ENCODE measurements at places on chromosomes 1 and 21. TPM values are rescaled to one million over a fixed set of nuclear protein-coding genes. Genes with fewer than 3 reads are reported as not detected.

GRCh38 chr1:40339420-40340323 is 22.6 kb upstream of the COL9A2 start:
- DNase-seq: no peak

DNA sequence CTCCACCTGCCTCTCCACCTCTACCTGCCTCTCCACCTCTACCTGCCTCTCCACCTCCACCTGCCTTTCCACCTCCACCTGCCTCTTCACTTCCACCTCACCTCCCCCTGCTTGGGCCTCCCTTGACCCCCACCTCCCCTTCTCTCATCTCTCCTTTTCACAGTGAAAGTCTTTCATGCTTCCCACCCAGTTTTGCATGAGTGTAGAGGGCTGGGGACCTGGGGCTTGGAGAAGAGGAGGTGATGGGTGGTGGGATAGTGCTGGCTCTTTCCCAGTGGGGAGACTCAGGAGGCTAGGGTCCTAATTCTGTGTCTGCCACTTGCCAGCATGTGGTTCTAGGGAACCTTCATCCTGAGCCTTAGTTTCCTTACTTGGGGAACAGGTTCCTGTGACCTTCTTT is 316.2 kb upstream of the C1orf174 start:
- DNase-seq: no peak

GRCh38 chr1:32881871-32882850 is 4.1 kb upstream of the HPCA start:
- DNase-seq: no peak

DNA sequence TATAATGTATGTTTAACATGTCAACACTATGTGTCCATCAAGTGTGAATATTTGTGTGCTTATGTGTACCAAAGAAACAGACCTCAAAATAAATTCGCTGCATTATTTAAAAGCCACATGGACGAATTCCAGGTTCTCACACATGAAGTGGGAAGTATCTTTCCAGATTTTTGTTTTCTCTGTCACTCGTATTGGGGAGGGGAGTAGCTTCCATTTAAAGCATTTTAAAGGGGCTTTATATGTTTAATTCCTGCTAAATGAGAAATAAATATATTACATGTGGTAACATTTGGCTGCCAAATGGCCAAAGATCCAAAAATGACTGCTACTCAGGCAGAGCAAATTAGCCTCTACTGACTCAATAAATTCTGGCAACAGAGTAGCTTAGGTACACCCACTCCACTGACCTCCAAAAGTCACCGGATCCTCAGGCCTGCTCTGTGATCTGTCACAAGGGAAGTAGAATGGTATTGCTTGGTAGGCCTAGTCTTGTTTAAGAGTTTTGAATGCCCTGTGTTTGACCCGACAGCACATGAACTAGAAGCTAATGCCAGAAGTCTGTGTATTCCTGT is 178.1 kb downstream of the ZP4 start:
- no peak for DNase-seq

GRCh38 chr1:110765640-110766335 is 91.0 kb upstream of the KCNA3 start:
- DNase-seq: peak; percentile 26

DNA sequence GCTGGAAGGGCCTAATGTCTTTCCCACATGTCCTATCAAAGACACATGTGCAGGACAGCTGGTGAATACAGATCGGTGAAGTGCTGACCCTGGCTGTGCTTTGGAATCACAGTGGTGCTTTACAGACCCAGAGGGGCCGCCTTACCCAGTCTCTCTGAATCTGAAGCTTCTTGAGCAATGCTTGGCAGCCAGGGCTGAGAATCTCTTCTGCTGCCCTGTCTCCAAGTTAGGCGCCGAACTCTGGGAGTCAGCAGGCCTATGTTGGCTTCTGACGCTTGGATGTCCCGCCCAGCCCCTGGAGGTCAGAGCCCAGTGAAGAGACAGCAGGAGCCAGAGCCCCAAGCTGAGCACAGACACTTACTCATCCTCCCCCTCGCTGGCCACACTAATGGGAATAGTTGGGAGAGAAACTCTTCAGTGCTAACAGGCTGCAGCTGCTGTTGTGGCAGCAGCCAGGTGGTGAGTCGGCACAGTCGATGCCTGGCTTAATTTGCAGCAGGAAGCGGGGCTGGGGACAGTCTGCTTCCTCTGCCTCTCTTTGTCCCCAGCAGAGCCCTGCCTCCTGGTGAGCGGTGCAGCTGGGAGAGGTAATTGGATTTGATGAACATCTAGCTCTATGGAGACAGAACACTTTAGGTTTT is 68.1 kb downstream of the URB2 start:
- DNase-seq: peak; percentile 86

- peak; percentile 37 for DNase-seq
These were observed 520 bp downstream of the TMEM201 start for GRCh38 chr1:9589144-9589718.

DNA sequence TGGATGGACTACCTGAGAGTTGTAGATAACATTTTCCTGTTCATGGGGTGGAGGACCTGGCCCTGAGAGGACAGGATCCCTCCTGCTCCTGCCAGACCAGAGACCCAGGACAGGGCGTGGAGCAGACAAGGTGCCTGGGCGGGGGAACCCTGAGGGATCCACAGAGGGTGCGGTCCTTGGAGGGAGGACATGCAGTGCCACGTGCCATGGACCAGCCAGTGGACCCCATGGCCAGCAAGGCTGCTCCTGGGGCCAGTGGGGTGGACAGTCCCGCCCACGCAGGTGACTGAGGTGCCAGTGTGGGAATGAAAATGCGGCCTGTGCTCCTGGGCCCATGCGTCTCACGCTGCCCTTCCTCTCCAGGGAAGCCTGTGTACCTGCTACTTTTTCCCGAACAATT is 3.6 kb downstream of the RER1 start:
- no peak for DNase-seq

DNA sequence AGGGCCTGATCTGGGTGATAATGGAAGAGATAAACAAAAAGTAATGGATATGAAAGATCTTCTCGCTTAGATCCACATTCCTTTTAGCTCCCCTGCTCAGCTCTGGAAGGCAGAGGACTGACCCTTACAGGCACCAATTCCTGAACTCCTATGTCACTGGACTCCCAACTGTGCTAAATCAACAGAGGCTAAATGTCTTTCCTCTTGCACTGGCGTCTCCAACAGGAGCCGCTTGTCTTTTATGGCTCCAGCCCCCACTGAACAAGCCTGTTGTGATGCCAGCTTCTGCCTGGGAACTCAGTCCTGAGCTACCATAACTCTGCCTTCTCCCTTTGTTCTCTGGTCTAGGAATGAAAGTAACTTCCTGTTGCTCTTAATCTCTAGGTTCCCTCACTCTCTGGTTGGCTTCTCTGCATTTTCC is 142.1 kb upstream of the COL11A1 start:
- DNase-seq: no peak

The NOS1AP gene
- polyA plus RNA-seq: 0.14 TPM

The KRTAP19-3 gene
- polyA plus RNA-seq: not detected

The LINGO4 gene
- not detected for polyA plus RNA-seq

The SFN gene
- 0.19 TPM for polyA plus RNA-seq

Data from fibroblast of lung (primary cell).